ENCODE measurements at places on chromosomes 3 and 15.

DNA sequence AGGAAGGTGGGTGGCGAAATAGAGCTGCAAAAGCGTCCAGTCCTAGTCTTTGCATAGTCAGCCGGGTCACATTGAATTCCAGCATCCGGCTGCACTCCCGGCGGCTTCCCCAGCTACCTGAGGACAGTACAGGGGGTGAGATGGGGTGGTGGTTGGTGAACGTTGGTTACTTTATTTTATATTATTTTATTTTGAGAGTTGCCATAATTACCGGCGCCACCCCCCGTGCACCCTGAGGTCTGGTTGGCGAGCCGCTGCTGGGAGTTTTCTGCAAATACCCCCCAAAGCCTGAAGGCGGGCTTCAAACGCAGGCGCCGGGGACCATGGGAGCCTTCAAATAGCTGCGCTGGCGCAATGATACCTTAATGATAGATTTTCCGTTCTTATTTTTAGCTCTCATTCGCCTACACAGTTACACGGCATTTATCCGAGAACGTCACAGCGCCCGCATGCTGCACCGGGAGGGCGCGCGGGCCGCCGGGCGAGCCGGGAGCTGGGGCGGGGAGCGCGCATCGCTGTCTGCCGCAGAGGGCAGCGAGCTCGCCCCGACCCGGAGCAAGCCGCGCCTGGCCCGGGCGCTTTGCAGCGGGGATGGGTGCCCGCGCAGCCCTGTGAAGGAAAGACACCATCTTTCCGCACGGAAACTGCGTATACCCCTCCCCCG lies 756 bp upstream of the RASGRF1 start:
- DNase-seq: no peak
- no peak overlapping the region for H3K27ac ChIP-seq
- peaks cover 9% of the 10 kb centered on the region for H3K4me1 ChIP-seq
- H3K4me3 ChIP-seq: peak overlapping the region; percentile 72

DNA sequence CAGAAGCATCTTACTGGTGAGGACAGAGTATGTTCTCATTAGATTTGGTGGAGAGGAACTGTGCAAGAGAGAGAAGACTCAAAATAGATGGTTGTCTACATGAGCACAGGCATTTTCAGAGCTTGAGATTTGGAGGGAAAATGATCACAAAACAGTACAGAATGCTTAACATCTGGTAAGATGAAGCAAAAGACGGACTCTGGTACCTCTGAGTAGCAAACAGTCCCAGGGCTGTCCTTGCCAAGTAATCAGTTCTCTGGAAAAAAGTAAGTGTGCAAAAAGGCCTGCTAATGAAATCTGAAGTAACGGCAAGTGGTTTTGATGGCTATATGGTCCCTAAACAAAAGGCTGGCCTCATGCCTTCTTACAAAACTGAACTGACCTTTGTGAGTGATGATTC lies 414.2 kb downstream of the CNTN4 start:
- H3K36me3 ChIP-seq: no peaks in the 10 kb centered on the region
- H3K4me1 ChIP-seq: peaks cover 12% of the 10 kb centered on the region
- H3K4me3 ChIP-seq: no peak overlapping the region
- DNase-seq: no peak
- no peaks in the 10 kb centered on the region for H3K27me3 ChIP-seq
- no peak overlapping the region for H3K27ac ChIP-seq

GRCh38 chr15:95202569-95203349 lies 971.4 kb downstream of the MCTP2 start:
- H3K4me3 ChIP-seq: no peak overlapping the region
- peaks cover 29% of the 10 kb centered on the region for H3K36me3 ChIP-seq

DNA sequence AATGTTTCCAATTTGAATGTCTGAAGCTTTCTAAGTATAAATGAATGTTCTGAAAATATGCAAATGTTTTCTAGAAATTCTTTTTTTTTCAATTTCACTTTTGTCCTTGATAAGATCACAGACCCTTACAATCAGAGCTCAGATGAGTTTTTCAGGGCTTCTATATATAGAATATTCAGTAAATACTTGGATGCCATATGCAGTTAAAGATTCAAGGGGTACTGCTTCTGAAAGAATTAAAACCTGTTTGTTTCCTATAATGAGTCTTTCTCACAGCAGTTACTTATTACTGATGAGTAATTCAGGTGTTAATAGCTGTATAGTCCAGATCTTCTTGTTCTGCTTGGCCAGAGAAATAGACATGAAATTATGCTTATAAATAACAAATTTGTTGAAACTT lies 812.6 kb downstream of the ZPLD1 start:
- no peaks in the 10 kb centered on the region for H3K36me3 ChIP-seq
- no peak overlapping the region for H3K4me3 ChIP-seq
- no peak overlapping the region for H3K27ac ChIP-seq
- DNase-seq: no peak
- peaks cover 7% of the 10 kb centered on the region for H3K4me1 ChIP-seq

DNA sequence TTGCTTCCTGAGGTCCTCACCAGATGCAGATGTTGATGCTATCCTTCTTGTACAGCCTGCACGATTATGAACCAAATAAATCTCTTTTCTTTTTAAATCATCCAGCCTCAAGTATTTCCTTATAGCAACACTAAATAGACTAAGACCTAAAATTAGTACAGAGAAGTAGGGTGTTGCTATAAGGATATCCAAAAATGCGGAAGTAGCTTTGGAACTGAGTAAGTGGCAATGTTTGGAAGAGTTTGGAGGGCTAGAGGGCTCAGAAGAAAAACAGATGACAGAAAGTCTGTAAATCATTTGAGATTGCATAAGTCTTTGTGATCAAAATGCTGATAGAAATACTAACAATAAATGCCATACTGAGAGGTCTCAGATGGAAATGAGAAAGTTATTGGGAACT lies 894.9 kb downstream of the DIPK2A start:
- no peak for DNase-seq
- no peak overlapping the region for H3K27ac ChIP-seq
- no peak overlapping the region for H3K4me3 ChIP-seq
- H3K36me3 ChIP-seq: no peaks in the 10 kb centered on the region
- H3K4me1 ChIP-seq: peaks cover 9% of the 10 kb centered on the region

DNA sequence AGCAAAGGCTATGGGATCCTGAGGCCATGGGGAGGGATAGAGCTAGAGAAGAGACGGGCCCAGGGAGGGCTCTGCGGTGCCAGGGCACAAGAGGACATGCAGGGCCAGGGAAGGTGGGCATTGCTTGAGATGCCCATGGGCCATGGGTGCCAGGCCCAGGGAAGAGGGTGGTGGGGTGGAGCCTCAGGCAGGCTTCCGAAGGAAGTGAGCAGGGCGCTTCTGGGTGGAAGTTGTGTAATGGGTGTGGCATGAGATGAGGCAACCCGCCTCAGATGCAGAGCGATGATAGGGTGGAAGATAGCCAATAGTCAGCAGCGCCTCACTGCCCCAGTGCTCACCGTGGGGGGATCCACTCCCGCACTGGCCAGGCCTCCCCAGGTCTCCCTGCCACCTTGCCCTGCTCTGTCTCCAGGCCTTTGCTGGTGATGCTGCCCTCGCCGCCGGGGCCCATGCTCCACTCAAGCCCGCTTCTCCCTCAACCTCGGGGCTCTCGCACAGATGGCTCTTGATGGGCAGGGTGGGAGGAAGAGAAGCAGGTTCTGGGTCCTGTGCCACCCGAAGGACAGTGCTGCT lies 51.4 kb downstream of the DNAJB8 start:
- H3K27me3 ChIP-seq: no peaks in the 10 kb centered on the region
- H3K4me1 ChIP-seq: peaks cover 41% of the 10 kb centered on the region
- H3K4me3 ChIP-seq: no peak overlapping the region

- H3K27me3 ChIP-seq: peaks cover 37% of the 10 kb centered on the region
- DNase-seq: no peak
- no peak overlapping the region for H3K27ac ChIP-seq
- no peaks in the 10 kb centered on the region for H3K36me3 ChIP-seq
- H3K4me3 ChIP-seq: no peak overlapping the region
- no peaks in the 10 kb centered on the region for H3K4me1 ChIP-seq
Measured at GRCh38 chr15:91073077-91073476, 27.0 kb upstream of the SV2B start.

DNA sequence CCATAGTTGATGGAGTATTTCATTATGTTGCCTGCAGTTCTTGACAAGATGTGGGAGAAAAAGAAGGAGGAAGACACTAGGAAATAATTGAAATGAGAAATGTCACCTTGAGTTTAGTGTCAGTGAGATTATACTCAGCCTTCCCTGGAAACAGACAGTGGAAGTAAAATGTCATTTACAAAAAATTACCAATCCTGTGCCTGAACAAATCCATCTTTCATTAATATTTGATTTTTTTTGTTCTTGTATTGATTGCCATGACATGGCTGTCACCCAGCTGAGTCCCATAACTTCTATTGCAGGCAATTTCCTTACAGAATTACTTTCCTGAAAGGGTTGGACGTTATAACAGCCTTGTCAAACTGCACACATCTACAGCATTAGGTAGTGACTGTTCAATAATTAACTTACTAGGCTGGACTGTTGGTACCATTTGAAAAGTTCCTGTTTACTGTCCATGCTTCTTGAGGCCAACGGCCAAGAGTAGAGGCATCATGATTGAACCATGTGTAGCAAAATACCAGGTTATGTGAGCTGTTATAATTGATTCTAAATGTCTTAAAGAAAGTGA lies 572.2 kb upstream of the LMCD1 start:
- H3K27ac ChIP-seq: no peak overlapping the region
- no peak for DNase-seq
- no peaks in the 10 kb centered on the region for H3K4me1 ChIP-seq
- peaks cover 2% of the 10 kb centered on the region for H3K27me3 ChIP-seq
- no peak overlapping the region for H3K4me3 ChIP-seq
- no peaks in the 10 kb centered on the region for H3K36me3 ChIP-seq

DNA sequence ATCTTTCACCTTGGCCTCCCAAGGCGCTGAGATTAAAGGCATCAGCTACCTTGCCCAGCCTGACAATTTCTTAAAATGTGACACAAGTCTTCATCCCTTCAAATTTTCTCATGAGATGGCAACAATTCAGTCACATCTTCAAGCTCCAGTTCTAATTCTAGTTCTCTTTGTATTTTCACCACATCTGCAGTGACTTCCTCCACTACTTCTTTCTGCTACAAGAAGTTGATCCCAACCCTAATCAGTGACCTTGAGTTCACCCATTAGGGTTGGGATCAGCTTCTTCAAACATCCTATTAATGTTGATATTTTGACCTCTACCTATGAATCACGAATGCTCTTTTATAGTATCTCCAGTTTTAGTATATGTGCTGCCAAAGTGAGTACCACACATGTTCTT lies 59.8 kb downstream of the TRIM71 start:
- no peak overlapping the region for H3K4me3 ChIP-seq
- no peak overlapping the region for H3K27ac ChIP-seq
- H3K36me3 ChIP-seq: peaks cover 12% of the 10 kb centered on the region
- H3K4me1 ChIP-seq: peaks cover 11% of the 10 kb centered on the region

GRCh38 chr3:64901522-64901885 lies 213.7 kb upstream of the ADAMTS9 start:
- peaks cover 42% of the 10 kb centered on the region for H3K4me1 ChIP-seq
- H3K27me3 ChIP-seq: no peaks in the 10 kb centered on the region
- no peak for DNase-seq
- no peak overlapping the region for H3K4me3 ChIP-seq
- no peaks in the 10 kb centered on the region for H3K36me3 ChIP-seq

DNA sequence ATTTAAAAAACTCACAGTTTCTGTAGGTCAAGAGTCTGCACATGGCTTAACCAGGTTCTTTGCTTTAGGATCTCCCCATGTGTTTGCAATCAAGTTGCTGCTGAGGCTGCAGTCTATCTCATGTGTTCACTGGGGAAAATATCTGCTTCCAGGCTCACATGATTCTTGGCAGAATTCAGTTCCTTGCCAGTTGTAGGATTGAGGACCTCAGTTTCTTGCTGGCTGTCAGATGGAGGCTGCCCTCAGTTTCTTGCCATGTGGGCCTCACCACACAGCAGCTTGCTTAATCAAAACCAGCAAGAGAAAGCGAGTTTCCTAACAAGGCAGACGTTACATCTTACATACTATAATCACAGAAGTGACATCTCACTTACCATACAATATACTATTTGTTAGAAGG lies 10.0 kb upstream of the TBC1D5 start:
- no peak for DNase-seq
- H3K4me1 ChIP-seq: peaks cover 14% of the 10 kb centered on the region
- no peak overlapping the region for H3K4me3 ChIP-seq

GRCh38 chr3:37700466-37701248 lies 161.0 kb upstream of the CTDSPL start:
- H3K36me3 ChIP-seq: no peaks in the 10 kb centered on the region
- DNase-seq: no peak
- H3K27ac ChIP-seq: no peak overlapping the region
- H3K4me3 ChIP-seq: no peak overlapping the region

DNA sequence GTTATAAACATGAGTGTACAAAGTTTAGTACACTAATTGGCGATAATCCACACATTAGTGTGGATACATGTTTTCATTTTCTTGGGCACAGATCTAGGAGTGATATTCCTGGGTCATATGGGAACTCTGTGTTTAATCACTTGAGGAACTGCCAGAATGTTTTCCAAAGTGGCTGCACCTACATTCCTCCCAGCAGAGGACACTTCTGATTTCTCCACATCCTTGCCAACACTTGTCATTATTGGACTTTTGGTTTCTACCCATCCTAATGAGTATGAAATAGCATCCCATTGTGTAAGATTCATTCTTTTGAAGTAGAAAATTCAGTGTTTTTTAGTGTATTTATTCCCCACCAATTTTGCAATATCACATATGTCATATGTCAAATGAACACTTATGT lies 53.6 kb downstream of the CFAP92 start:
- peaks cover 22% of the 10 kb centered on the region for H3K27me3 ChIP-seq
- no peak for DNase-seq
- H3K27ac ChIP-seq: no peak overlapping the region
- H3K4me3 ChIP-seq: no peak overlapping the region
- H3K36me3 ChIP-seq: no peaks in the 10 kb centered on the region

- H3K27ac ChIP-seq: peak overlapping the region; percentile 61
- H3K4me3 ChIP-seq: no peak overlapping the region
- peaks cover 3% of the 10 kb centered on the region for H3K36me3 ChIP-seq
Measured at GRCh38 chr3:162764808-162765071, 1268.1 kb downstream of the OTOL1 start.
